ENCODE measurements at places on chromosomes 6 and 20.

DNA sequence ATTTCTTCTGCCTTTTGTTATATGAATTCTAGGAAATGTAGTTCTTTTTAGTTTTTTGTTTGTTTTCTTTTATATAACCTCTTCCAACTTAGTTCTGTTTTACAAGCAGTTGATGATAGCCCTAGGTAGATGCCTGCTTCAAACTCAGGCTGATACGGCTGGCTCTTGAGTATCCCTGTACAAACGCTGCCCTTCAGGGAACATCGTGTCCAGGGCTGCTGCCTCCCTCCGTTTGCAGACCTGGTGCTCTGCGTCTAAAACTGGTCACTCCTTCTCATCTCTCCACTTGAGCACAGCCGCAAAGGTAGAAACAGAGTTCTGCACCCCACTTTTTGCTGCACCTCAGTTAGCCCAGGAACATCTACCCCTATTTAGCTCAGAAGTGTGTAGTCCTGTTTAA, 310.1 kb downstream of the PRL start:
- no peak for DNase-seq

DNA sequence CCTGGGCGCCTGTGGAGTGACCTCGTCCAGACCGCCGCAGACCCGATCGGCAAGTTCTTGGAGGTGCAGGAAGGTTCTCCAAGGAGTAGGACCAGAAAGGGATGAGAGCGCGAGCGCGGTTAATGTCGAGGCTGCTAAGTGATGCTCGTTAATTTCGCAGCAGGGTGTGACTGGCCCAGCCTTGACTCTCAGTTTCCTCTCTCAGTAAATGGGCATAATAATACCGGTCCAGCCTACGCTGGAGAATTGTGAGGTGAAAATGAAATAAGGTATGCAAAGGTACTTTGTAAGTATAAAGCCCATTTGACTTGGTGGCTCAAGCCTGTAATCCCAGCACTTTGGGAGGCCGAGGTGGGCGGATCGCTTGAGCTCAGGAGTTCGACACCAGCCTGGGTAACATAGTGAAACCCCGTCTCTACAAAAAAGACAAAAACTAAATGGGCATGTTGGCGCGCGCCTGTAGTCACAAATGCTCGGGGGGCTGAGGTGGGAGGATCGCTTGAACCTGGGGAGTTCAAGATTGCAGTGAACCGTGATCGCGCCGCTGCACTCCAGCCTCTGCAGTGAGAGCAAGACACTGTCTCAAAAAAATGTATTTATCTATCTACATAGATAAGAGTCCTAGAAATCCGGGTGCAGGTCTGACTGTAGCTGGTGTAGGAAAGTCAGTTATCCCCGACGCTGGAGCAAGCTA, 634 bp upstream of the BTBD9 start:
- DNase-seq = no peak

DNA sequence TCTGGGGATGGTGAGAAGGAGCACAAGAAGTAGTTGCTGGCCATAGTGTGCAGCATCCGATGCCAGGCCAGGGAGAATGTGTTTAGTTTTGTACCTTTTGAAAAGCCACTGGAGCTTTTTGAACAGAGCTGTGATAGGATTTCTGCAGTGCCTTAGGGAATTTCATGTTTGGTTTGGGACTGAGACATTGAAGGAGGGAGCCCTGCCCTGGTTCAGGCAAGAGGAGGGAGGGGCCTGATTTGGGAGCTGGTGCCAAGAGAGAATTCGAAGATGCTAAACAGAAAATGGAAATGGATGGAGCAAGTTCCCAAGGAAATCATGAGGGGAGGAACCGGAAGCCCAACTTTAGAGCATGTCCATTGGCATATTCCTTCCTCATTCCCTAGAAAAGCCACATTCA, 80.7 kb downstream of the KIZ start:
- no peak for DNase-seq

GRCh38 chr6:163189609-163190008, 224.9 kb upstream of the QKI start:
- DNase-seq = no peak

DNA sequence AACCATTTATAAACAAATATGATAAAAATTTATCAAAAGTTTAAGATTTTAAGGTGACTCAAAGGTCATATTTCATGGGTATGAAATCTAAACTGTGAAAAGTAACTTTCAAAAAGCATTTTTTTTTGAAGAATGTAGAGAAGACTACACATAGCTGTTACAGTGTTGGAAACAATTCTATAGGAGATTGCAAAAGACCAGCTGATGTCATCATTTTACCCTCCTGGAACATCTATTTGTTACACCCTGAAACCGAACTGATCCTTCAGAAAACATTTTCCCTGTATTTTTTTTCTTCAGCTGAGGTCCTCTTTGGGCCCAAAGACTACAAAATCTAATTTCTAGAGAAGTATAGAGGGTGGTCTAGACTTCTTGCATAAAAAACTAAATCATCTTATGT, 297.5 kb upstream of the FERMT1 start:
- no peak for DNase-seq

GRCh38 chr20:2238601-2239000, 57.2 kb upstream of the TGM3 start:
- no peak for DNase-seq

GRCh38 chr6:166635013-166635970, 8.2 kb upstream of the RPS6KA2 start:
- no peak for DNase-seq

DNA sequence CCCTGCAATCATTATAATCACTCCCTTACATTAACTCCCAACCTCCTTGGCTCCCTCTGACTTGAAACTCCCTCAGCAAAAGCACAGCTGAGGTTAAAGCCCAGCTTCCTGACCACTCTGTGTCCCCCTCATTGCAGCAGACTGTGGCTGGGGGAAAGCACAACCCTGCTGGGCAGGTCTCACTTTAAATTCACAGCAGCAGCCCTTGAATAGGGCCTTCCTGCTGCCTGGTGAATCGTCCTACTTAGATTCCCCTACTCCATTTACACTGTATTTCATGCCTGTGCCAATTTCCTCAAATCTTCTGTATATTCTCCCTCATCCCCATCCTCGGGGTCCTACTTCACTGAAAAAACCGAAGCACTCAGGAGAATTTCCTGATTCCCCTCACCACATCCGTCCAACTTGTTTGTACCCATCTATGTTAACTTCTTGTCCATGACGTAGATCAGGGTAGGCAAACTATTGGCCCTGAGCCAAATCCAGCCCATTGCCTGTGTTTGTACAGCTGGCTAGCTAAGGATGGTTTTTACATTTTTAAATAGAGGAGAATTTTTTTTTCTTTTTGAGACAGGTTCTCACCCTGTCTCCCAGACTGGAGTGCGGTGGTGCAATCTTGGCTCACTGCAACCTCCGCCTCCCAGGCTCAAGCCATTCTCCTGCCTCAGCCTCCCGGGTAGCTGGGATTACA, 31.5 kb upstream of the GCM1 start:
- no peak for DNase-seq

DNA sequence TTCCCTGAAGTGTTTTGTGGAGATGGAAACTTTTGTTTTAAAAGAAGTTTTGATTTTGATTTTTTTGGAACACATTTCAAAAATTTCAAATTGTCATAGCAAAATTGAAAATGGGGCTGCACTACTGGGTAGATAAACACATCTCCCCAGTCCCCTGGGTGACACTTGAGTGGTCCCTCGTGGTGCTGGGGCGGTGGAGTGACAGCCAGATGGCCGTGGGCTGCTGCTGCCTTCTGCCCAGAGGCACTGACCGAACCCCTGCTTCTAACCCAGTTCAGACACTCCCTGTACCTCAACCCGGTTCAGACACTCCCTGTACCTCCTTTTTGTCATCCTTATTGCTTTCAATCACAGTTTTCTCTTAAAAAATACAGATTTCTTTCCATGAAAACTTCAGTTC, 69.9 kb upstream of the SYNJ2 start:
- no peak for DNase-seq

- DNase-seq = no peak
Observed at GRCh38 chr6:36897609-36898008, 11.9 kb downstream of the C6orf89 start.

DNA sequence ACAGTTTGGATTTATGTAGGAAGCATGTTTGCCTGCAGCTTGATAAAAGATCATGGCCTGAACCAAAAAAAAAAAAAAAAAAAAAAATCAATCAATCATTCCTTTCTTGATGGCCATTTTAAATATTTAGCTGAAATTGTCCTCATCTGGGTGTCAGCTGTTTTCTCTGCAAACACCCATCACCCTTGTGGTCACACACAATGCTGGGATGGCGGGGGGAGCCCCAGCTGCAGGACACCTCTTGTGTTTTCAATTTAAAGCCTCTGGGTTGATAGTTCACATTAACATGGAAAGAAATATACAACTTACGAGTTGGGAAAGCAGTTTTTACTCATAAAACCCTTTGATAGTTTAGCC, 160.4 kb downstream of the ZFP64 start:
- no peak for DNase-seq

DNA sequence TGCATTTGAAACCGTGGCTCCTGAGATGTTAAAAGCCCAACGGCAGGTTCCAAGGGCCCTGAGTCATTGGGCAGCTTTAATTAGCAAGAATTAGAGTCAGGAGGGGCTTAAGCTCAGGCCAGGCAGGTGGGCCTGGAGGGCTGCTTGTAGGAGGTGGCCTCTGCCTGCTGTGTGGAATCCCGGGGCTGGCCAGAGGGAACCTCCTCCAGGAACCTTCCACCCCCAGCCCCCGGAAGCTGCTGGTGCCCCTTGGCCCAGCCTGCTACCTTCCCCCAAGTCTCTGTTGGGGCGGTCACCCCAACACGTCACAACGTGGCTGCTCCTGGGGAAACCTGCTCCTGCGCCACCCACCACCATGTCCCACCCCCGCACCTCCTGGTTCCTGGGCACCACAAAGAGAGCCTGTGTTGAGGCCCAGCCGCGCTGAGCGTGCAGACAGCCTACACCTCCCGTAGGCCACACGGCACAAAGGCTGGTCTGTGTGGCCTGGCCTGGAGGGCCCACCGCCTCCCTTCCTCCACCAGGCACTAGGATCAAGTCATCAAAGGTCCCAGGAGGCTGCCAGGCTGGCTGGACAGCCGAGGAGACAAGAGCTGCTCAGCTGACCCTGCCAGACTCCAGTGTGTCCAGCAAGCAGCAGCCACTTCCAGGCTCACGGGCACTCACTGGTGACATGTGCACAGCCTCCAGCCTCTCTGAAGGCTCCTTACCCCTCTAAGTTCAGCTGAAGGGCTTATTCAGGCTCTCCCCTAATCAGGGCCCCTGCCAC, 86.3 kb downstream of the SNX5 start:
- DNase-seq = no peak

All from activated naive CD4-positive, alpha-beta T cell treated with Interleukin-2 at 50 U/mL for 16 hours (primary cell).